Cardiac ventricle fibroblast (primary cell): ENCODE measurements at places on chromosomes 16 and 17. TPM values are rescaled to one million over a fixed set of nuclear protein-coding genes. Genes with fewer than 3 reads are reported as not detected.

SSTR5 gene
- not detected in 2 replicates for total RNA-seq

CACNG5 gene
- total RNA-seq: not detected in 2 replicates

NOD2 gene
- total RNA-seq: 0.19 and 0.49 TPM in 2 replicates

NEURL4 gene
- 6.4 and 12.7 TPM in 2 replicates for total RNA-seq

SPECC1 gene
- 31.3 and 36.0 TPM in 2 replicates for total RNA-seq

IRF8 gene
- not detected in 2 replicates for total RNA-seq

SNX11 gene
- total RNA-seq: 7.1 and 12.8 TPM in 2 replicates

CBFA2T3 gene
- not detected in 2 replicates for total RNA-seq
